GM19239 (cell line): ENCODE measurements at places on chromosomes 2 and 18.

GRCh38 chr18:74635224-74635975, 37.7 kb downstream of the ZNF407 start:
- DNase-seq: no peak

GRCh38 chr2:158760887-158761286, 34.2 kb upstream of the DAPL1 start:
- DNase-seq: no peak

GRCh38 chr2:27771202-27771547, 344 bp upstream of the MRPL33 start:
- DNase-seq: no peak

GRCh38 chr2:202337151-202337550, 39.0 kb upstream of the BMPR2 start:
- no peak for DNase-seq

GRCh38 chr2:220937245-220937644, 634.9 kb downstream of the EPHA4 start:
- no peak for DNase-seq

DNA sequence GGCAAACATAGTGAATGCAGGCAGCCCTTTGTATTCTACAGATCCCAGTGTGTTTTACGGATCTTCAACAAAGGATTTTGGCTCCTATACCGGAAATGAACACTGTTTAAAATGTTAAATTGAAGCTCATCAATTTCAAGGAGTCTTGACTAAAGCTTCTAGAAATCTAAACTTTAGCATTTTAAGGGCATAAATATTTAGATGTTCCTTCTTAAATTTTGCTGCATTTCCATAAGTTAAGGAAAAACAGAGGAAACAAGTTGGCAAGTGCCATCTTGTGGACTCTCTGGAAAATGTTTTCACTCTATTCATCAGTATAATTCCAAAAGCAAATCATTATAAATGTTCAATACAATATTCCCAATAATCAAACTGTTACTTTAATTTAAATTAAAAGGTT, 19.6 kb downstream of the CHN1 start:
- no peak for DNase-seq

GRCh38 chr2:241975593-241976284, 106.2 kb downstream of the RTP5 start:
- no peak for DNase-seq

GRCh38 chr2:157182204-157182709, 75.2 kb upstream of the GALNT5 start:
- no peak for DNase-seq
